Smooth muscle cell of trachea (primary cell): ENCODE measurements at places on chromosomes 2 and 18. TPM values are rescaled to one million over a fixed set of nuclear protein-coding genes. Genes with fewer than 3 reads are reported as not detected.

Gene PDCD1
- not detected in 2 replicates for total RNA-seq

Gene ARHGEF4
- 1.3 and 4.0 TPM in 2 replicates for total RNA-seq

Gene DSG3
- total RNA-seq, result under 0.01 TPM in 2 replicates

Gene MBD2
- 19.7 and 29.1 TPM in 2 replicates for total RNA-seq

Gene CAVIN2
- total RNA-seq, result 21.0 and 22.8 TPM in 2 replicates

Gene GCG
- not detected in 2 replicates for total RNA-seq

Gene GALM
- total RNA-seq, result 64.7 and 64.8 TPM in 2 replicates

Gene CHRNG
- total RNA-seq, result not detected in 2 replicates

Gene AKAIN1
- not detected in 2 replicates for total RNA-seq

Gene CYP26B1
- total RNA-seq, result under 0.01 and 0.50 TPM in 2 replicates

Gene ADD2
- 0.29 TPM in 1 of 2 replicates, not detected in the other for total RNA-seq

Gene ALK
- under 0.01 and 0.17 TPM in 2 replicates for total RNA-seq

Gene PROC
- not detected in 2 replicates for total RNA-seq

Gene POMC
- 0.66 and 3.8 TPM in 2 replicates for total RNA-seq

Gene LYPD1
- 0.33 and 0.73 TPM in 2 replicates for total RNA-seq

Gene TUBA4A
- 50.2 and 55.1 TPM in 2 replicates for total RNA-seq

Gene MC5R
- not detected in 2 replicates for total RNA-seq

Gene VWC2L
- not detected in 2 replicates for total RNA-seq

Gene PLCL1
- 1.6 and 1.7 TPM in 2 replicates for total RNA-seq

Gene COMMD1
- total RNA-seq, result 50.3 and 76.4 TPM in 2 replicates

Gene AQP12A
- not detected in 2 replicates for total RNA-seq

Gene PCARE
- total RNA-seq, result not detected in 2 replicates

Gene MERTK
- total RNA-seq, result 0.29 and 0.99 TPM in 2 replicates

Gene LHCGR
- not detected in 2 replicates for total RNA-seq

Gene LTBP1
- 492 and 645 TPM in 2 replicates for total RNA-seq

Gene MATN3
- 0.99 and 1.9 TPM in 2 replicates for total RNA-seq

Gene MC4R
- total RNA-seq, result not detected in 2 replicates

Gene GKN1
- not detected in 2 replicates for total RNA-seq

Gene DUSP28
- total RNA-seq, result 3.1 and 3.3 TPM in 2 replicates

Gene TRAPPC12
- total RNA-seq, result 80.4 and 97.3 TPM in 2 replicates

Gene TNFAIP6
- 32.4 and 40.9 TPM in 2 replicates for total RNA-seq

Gene VAMP5
- total RNA-seq, result 28.7 and 35.4 TPM in 2 replicates

Gene TMEM178A
- total RNA-seq, result 1.0 and 1.3 TPM in 2 replicates

Gene CXCR1
- total RNA-seq, result not detected in 2 replicates

Gene AMER3
- under 0.01 TPM in 1 of 2 replicates, not detected in the other for total RNA-seq

Gene ELOA2
- not detected in 2 replicates for total RNA-seq

Gene PROKR1
- total RNA-seq, result not detected in 2 replicates

Gene PAX8
- total RNA-seq, result 0.87 and 1.5 TPM in 2 replicates

Gene IL36G
- not detected in 2 replicates for total RNA-seq

Gene CEP192
- 26.1 and 39.4 TPM in 2 replicates for total RNA-seq

Gene ALLC
- not detected in 2 replicates for total RNA-seq

Gene CLIP4
- total RNA-seq, result 63.6 and 85.7 TPM in 2 replicates

Gene ONECUT2
- total RNA-seq, result under 0.01 TPM in 2 replicates

Gene SPEG
- 11.3 and 21.7 TPM in 2 replicates for total RNA-seq

Gene EVX2
- total RNA-seq, result not detected in 2 replicates

Gene MOCOS
- total RNA-seq, result 5.5 and 13.7 TPM in 2 replicates
